ENCODE measurements at places on chromosomes 13 and 19. TPM values are rescaled to one million over a fixed set of nuclear protein-coding genes. Genes with fewer than 3 reads are reported as not detected.

Gene C19orf18
- not detected for total RNA-seq

Gene ZNF227
- total RNA-seq, result 25.3 TPM

Gene EXOC3L2
- total RNA-seq, result under 0.01 TPM

Gene ZNF526
- total RNA-seq, result 11.4 TPM

Gene UNC13A
- total RNA-seq, result under 0.01 TPM

Gene PALM
- 9.3 TPM for total RNA-seq

Gene LYL1
- total RNA-seq, result 1.3 TPM

Gene KLK2
- total RNA-seq, result not detected

Gene CEACAM7
- total RNA-seq, result not detected

Gene CKM
- total RNA-seq, result 0.11 TPM
